ENCODE measurements at places on chromosomes 13 and 19.

- no peak for DNase-seq
These were observed 1.6 kb upstream of the GAS6 start for GRCh38 chr13:113865427-113865826.

GRCh38 chr19:1856698-1857603, 6.4 kb downstream of the KLF16 start:
- DNase-seq = peak; percentile 70

- DNase-seq = no peak
These were observed 16.4 kb upstream of the DCUN1D2 start for GRCh38 chr13:113506871-113507388.

DNA sequence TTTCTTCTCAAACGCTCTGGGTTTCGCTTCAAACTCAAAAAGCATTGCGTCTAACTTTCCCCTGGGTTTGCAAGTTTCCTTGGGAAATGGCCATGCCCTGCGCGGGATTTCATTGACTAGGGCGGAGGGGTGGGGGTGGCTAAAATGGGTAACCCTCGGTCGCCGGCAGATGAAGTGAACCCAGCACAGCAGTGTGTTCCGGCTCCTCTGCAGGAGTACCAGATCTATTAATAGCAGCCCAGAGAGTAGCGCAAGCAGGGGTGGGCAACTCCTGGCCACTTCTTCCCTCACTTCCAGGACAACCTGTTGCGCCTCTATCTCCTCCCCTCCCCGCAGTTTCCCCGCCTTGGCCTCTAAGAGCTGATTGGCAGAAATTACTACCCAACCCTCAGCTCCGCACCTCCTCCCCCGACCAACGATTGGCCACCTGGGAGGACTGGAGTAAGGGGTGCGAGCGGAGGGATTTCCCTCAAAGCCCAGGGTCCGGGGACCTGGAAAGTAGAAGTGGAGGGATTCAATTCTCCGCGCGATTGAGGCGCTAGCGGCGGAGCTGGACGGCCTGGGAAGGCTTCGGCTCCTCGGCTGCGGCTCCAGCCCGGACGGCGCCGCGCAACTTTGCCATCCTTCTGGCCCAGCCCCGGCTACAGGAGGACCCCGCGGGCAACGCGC, at the start of gene FREM2:
Gene FREM2, plus strand, starts transcription at position 501 of the 669 bp plus-strand sequence. CDS start 268 bp downstream, outside the sequence.
- DNase-seq = peak; percentile 94

- no peak for DNase-seq
These were observed 1066.6 kb upstream of the SLC10A2 start for GRCh38 chr13:104132849-104133248.
